Activated naive CD8-positive, alpha-beta T cell treated with anti-CD3 and anti-CD28 coated beads, Interleukin-2, amount 10 ng/mL, durations not matched to agents 7 days and 5 days (primary cell): ENCODE measurements at places on chromosomes 2 and 18. TPM values are rescaled to one million over a fixed set of nuclear protein-coding genes. Genes with fewer than 3 reads are reported as not detected.

DNA sequence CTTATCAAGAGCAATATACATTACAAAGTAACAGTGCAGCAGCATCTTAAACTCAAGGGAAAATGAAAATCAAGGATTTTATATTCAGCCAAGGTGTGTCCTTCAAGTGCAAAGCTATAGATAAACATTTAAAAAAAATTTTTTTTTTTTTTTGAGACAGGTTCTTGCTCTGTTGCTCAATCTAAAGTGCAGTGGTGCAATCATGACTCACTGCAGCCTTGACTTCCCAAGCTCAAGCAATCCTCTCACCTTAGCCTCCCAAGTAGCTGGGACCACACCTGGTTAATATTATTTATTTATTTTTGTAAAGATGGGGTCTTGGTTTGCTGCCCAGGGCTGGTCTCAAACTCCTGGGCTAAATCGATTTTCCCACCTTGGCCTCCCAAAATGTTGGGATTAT lies 9.0 kb downstream of the CDKL4 start:
- DNase-seq, result no peak
- peaks cover 5% of the 10 kb centered on the region for H3K4me1 ChIP-seq
- H3K36me3 ChIP-seq, result peaks cover 6% of the 10 kb centered on the region
- H3K27ac ChIP-seq, result no peak overlapping the region

GRCh38 chr2:71965530-71965929 lies 182.1 kb downstream of the CYP26B1 start:
- no peak overlapping the region for H3K4me3 ChIP-seq
- H3K4me1 ChIP-seq, result no peaks in the 10 kb centered on the region

DNA sequence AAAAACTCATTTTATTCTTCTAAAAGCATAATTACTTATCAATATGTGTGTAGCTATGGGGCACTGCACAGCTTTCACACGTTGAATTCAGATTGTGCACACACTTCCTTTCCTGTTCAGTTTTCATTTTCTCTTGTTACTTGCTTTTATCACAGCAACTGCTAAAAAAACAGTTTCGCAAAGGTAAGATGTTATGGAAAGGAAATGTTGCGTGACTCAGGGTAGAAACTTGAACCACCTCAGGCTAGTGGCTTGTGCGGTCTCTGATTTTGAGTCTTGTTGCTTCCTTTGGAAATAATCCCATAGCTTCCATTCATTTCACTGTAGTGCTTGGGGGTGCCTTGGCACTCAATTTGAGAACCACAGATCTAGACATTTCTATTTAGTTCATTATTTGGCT lies 171.9 kb downstream of the FMNL2 start:
- no peaks in the 10 kb centered on the region for H3K4me1 ChIP-seq
- H3K36me3 ChIP-seq, result no peaks in the 10 kb centered on the region
- peaks cover 3% of the 10 kb centered on the region for H3K27me3 ChIP-seq
- no peak for DNase-seq
- no peak overlapping the region for H3K4me3 ChIP-seq

GRCh38 chr2:104473546-104473945 lies 380.4 kb upstream of the POU3F3 start:
- H3K27me3 ChIP-seq, result peaks cover 2% of the 10 kb centered on the region
- no peak overlapping the region for H3K4me3 ChIP-seq
- no peak overlapping the region for H3K27ac ChIP-seq
- H3K4me1 ChIP-seq, result no peaks in the 10 kb centered on the region

- H3K27ac ChIP-seq, result no peak overlapping the region
- H3K27me3 ChIP-seq, result peaks cover 11% of the 10 kb centered on the region
- no peaks in the 10 kb centered on the region for H3K36me3 ChIP-seq
- DNase-seq, result no peak
- H3K4me1 ChIP-seq, result peaks cover 3% of the 10 kb centered on the region
These were observed 28.0 kb upstream of the PMAIP1 start for GRCh38 chr18:59871711-59872362.

GRCh38 chr2:73920577-73921545 lies 5.8 kb upstream of the DGUOK start:
- peaks cover 20% of the 10 kb centered on the region for H3K4me1 ChIP-seq
- no peak overlapping the region for H3K4me3 ChIP-seq
- H3K27ac ChIP-seq, result no peak overlapping the region

DNA sequence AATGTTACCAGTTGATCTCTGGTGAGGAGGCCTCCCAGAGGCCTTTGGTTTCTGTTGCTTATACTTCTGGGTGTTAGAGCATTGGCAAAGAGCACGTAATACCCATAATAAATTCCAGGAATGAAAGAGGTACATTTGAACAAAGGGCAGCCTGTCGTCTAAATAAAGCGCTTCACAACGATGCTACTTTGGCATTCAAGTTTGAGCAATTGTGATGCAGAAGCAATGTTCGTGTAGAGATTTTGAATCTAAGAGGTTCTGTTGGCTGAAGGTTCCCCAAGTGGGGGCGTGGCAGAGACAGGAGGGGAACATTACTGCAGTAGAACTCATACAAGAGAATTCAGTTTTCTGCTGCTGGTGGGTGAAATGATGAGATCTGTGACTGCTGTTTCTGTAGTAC lies 27.8 kb downstream of the ZNF532 start:
- H3K27ac ChIP-seq, result no peak overlapping the region
- peaks cover 19% of the 10 kb centered on the region for H3K4me1 ChIP-seq
- H3K27me3 ChIP-seq, result peaks cover 19% of the 10 kb centered on the region
- H3K36me3 ChIP-seq, result peaks cover 3% of the 10 kb centered on the region
- DNase-seq, result no peak

DNA sequence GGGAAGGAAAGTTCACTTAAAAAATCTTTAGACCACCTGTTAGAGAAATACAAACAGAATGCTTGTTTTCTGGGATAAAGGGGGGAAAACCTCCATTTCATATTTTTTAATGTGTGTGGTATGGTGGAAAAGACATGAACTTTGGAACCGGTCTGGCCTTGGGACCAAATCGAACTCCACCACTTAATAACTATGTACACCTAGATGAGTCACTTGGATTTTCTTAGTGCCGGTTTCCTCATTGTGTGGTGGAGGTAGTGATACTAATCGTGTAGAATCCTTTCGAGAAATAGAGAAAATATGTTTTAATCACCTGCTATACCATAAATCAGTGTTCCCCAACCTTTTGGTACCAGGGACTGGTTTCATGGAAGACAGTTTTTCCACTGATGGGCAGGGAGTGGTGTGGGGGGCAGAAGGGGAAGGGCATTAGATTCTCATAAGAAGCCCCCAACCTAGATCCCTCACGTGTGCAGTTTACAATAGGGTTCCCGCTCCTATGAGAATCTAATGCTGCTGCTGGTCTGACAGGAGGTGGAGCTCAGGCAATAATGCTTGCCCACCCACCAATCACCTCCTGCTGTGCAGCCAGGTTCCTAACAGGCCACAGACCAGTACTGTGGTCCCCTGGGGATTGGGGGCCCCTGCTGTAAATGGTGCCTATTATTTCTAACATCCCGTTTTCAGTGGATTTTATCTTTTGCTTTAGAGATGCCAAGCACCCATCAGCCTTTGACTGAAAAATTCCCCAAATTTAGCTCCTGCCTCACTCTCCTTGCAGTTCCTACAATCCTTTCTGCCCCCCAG lies 308.8 kb downstream of the PRKCE start:
- H3K4me3 ChIP-seq, result no peak overlapping the region
- H3K36me3 ChIP-seq, result no peaks in the 10 kb centered on the region
- peaks cover 10% of the 10 kb centered on the region for H3K4me1 ChIP-seq
- no peak for DNase-seq
- H3K27me3 ChIP-seq, result peaks cover 6% of the 10 kb centered on the region
- H3K27ac ChIP-seq, result no peak overlapping the region

DNA sequence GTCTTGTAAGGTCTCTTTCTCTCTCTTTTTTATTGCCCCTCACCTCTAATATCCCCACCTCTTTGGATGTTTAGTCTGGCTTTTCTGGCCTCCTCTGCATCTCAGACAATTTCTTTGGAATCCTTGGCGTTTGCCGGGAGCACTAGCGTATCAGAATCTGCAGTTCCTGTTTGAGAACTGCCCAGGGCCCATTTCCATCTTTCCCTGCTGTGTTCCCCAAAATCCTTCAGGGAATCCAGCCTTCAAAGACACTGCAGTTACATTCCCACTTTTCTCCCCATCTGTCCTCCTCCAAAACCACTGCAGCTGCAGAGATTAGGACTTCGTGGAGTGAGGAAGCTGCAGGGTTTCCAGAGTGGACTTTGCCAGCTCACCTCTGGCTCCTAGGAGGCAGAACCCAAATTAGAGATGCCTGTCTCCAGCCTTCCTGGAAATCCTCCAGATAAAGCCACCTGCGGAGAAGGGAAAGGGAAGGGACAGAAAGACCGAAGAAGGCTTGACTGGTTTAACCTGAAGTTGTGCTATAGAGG lies 2.7 kb downstream of the VSNL1 start:
- peaks cover 9% of the 10 kb centered on the region for H3K4me1 ChIP-seq
- H3K4me3 ChIP-seq, result no peak overlapping the region
- H3K27ac ChIP-seq, result no peak overlapping the region
- peaks cover 53% of the 10 kb centered on the region for H3K27me3 ChIP-seq
- no peak for DNase-seq
- H3K36me3 ChIP-seq, result peaks cover 5% of the 10 kb centered on the region

GRCh38 chr2:75894170-75894569 lies 183.5 kb upstream of the GCFC2 start:
- H3K27ac ChIP-seq, result no peak overlapping the region
- no peaks in the 10 kb centered on the region for H3K27me3 ChIP-seq
- no peak for DNase-seq
- H3K4me1 ChIP-seq, result no peaks in the 10 kb centered on the region
- no peak overlapping the region for H3K4me3 ChIP-seq

GRCh38 chr2:154577390-154577789 lies 121.1 kb upstream of the KCNJ3 start:
- H3K27ac ChIP-seq, result no peak overlapping the region
- no peaks in the 10 kb centered on the region for H3K36me3 ChIP-seq
- DNase-seq, result no peak
- H3K4me1 ChIP-seq, result no peaks in the 10 kb centered on the region

DNA sequence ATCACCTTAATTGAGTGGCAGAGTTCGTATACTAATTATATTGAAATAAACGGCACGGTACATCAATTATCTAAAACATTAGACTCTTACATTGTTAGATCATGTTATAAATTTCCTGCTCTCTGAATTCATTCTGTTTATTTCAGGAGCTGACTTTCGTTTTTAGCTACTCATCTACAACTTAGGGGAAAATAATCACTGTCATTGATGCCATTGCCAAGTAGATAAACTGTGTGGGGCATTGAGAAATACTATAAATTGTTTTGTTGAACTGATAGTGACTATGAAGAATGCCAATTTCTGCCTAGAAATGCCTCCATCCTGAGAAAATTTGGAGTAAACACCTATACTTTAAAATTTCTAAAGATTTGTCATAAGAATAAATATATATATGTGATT lies 17.5 kb downstream of the ABCB11 start:
- no peaks in the 10 kb centered on the region for H3K36me3 ChIP-seq
- no peak overlapping the region for H3K27ac ChIP-seq
- H3K4me1 ChIP-seq, result peaks cover 4% of the 10 kb centered on the region
- no peak for DNase-seq
- H3K4me3 ChIP-seq, result no peak overlapping the region
- peaks cover 9% of the 10 kb centered on the region for H3K27me3 ChIP-seq

DNA sequence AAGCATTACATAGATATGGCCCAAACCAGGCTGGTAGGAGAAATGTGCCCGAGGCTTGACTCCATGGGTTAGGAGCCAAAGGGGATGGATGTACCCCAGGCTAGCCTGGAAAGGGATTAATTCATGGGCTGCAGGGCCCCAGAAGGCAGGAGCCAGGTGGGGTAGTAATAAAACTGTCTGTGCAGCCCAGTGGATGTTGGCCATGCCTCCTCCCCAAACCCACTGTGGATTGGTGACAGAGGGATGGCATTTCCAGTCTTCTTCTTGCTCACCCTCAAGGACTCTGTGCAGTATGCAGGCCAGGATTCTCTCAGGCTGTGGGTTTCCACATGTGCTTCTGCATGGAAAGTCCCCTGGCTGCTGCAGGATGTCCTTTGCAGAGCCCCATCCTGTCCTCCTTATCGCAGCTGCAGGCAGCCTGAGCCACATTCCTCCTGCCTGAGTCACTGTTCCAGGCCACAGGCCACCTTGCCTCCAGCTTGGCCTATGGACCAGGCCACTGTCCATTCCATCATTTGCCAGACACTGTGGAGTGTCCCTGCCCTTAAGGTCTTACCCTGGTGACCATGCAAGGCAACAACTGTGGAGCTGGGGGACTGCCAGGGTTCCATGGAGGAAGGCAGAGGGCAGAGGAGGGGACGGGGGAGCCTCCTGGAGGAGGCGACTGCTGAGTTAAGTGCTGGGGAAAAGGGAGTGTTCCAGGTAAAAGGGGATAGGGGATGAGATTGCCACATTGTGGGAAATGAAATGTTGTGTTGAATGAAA lies 38.9 kb downstream of the INO80C start:
- H3K4me3 ChIP-seq, result no peak overlapping the region
- H3K27me3 ChIP-seq, result no peaks in the 10 kb centered on the region
- peaks cover 3% of the 10 kb centered on the region for H3K4me1 ChIP-seq
- H3K27ac ChIP-seq, result no peak overlapping the region
- DNase-seq, result no peak
- H3K36me3 ChIP-seq, result no peaks in the 10 kb centered on the region

- DNase-seq, result no peak
- H3K4me1 ChIP-seq, result no peaks in the 10 kb centered on the region
- no peaks in the 10 kb centered on the region for H3K36me3 ChIP-seq
- H3K27me3 ChIP-seq, result no peaks in the 10 kb centered on the region
These were observed 351.0 kb upstream of the POU3F3 start for GRCh38 chr2:104502901-104503300.

DNA sequence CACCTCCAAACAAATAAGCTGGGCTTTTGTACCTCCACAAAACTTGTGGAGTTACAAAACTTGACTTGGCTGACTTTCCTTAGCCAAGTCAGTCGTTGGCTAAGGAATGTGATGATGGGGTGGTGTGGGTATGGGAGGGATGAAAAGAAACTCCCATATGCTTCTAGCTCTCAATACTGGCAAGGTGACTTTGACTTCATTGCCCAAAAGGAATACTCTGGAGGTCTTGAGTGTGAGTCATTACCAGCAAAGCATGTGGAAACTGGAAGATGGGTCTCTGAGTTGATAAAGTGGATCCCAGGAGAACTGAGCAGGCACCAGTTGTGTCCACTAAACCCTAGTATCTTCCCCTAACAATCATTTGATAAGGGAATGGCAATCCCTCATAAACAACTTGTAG lies 226.7 kb downstream of the GULP1 start:
- H3K36me3 ChIP-seq, result no peaks in the 10 kb centered on the region
- peaks cover 2% of the 10 kb centered on the region for H3K27me3 ChIP-seq
- no peak for DNase-seq

The RAD51AP2 gene
- total RNA-seq, result not detected

The OXER1 gene
- not detected for total RNA-seq

The TTR gene
- total RNA-seq, result not detected

The GALNT5 gene
- total RNA-seq, result not detected

The IL37 gene
- not detected for total RNA-seq

The GNAL gene
- 0.60 TPM for total RNA-seq

The ZDBF2 gene
- total RNA-seq, result 10.7 TPM

The ZSCAN30 gene
- total RNA-seq, result 18.8 TPM

The DPYSL5 gene
- not detected for total RNA-seq

The CPO gene
- not detected for total RNA-seq

The CD302 gene
- 0.47 TPM for total RNA-seq

The PLCL1 gene
- 1.2 TPM for total RNA-seq

The COL3A1 gene
- total RNA-seq, result not detected
